ENCODE measurements at places on chromosomes 11 and 22. TPM values are rescaled to one million over a fixed set of nuclear protein-coding genes. Genes with fewer than 3 reads are reported as not detected.

The OR9G4 gene
- total RNA-seq, result not detected

The OR51F2 gene
- total RNA-seq, result not detected

The TMPRSS5 gene
- 2.0 TPM for total RNA-seq

The PRAME gene
- total RNA-seq, result not detected

The APOL3 gene
- total RNA-seq, result 1.2 TPM

The ANO3 gene
- 4.2 TPM for total RNA-seq

The ESAM gene
- 6.1 TPM for total RNA-seq

The ABCG4 gene
- total RNA-seq, result 3.0 TPM

The TRIM51 gene
- not detected for total RNA-seq

The SLC5A1 gene
- total RNA-seq, result not detected

The IRAG1 gene
- total RNA-seq, result 0.98 TPM

The VSIG10L2 gene
- not detected for total RNA-seq

The UPK3A gene
- not detected for total RNA-seq

The HORMAD2 gene
- total RNA-seq, result 0.25 TPM

The NCR3LG1 gene
- total RNA-seq, result 11.8 TPM

The FZD4 gene
- 17.9 TPM for total RNA-seq

The ART5 gene
- total RNA-seq, result not detected

The OR4D5 gene
- total RNA-seq, result not detected

The SLC22A25 gene
- under 0.01 TPM for total RNA-seq

The MRPL21 gene
- 31.0 TPM for total RNA-seq

The DEPDC7 gene
- 2.2 TPM for total RNA-seq

The OR52H1 gene
- total RNA-seq, result not detected

The CCDC179 gene
- not detected for total RNA-seq

The WT1 gene
- not detected for total RNA-seq

The TRIM6 gene
- total RNA-seq, result 0.25 TPM

The OR6A2 gene
- 0.49 TPM for total RNA-seq

The UPK2 gene
- not detected for total RNA-seq
